ENCODE measurements at places on chromosomes 3 and 15. TPM values are rescaled to one million over a fixed set of nuclear protein-coding genes. Genes with fewer than 3 reads are reported as not detected.

SLC22A14 gene
- not detected for total RNA-seq

CLEC3B gene
- total RNA-seq, result 74.0 TPM

CASR gene
- total RNA-seq, result not detected

LYZL4 gene
- not detected for total RNA-seq

DNA sequence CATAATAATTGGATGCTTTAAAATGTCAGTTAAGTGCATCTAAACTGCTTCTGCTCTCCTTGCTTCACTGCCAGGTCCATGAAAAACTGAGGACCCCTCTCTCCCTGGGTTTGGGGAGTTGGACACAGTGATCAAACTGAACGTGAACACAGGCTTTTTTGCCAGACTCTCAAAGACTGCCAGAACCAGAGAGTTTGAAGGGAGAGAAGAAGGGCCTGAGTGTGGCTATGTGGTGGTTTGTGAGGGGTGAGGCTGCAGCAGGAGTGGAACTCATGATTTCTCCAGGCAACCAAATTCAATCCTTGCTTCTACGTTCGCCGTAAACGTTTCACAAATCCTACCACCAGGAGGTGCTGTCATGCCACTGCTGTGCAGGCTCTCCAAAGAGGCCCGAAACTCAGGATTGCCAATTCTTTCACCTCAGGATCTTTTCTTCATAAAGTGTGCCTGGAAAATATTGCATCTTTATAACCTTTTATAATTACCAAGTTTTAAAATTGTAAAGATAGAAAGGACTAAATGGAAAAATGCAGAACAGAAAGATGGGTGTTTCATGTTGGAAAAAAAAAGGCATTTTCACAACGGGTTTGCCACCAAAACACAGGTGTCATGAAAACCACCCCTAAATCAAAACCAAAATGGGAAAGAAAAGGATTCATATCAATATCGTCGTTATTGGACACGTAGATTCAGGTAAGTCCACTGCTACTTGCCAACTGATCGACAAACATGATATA lies 19.7 kb downstream of the TM4SF4 start:
- H3K4me3 ChIP-seq, result no peak overlapping the region
- H3K36me3 ChIP-seq, result no peaks in the 10 kb centered on the region
- no peaks in the 10 kb centered on the region for H3K27me3 ChIP-seq

GCSAM gene
- total RNA-seq, result 0.45 TPM
